HCT116 (cell line): ENCODE measurements at places on chromosomes 4 and X. TPM values are rescaled to one million over a fixed set of nuclear protein-coding genes. Genes with fewer than 3 reads are reported as not detected.

The SRPX2 gene
- total RNA-seq, result 2.4 TPM

The CLDN22 gene
- total RNA-seq, result not detected

The ARR3 gene
- total RNA-seq, result not detected

DNA sequence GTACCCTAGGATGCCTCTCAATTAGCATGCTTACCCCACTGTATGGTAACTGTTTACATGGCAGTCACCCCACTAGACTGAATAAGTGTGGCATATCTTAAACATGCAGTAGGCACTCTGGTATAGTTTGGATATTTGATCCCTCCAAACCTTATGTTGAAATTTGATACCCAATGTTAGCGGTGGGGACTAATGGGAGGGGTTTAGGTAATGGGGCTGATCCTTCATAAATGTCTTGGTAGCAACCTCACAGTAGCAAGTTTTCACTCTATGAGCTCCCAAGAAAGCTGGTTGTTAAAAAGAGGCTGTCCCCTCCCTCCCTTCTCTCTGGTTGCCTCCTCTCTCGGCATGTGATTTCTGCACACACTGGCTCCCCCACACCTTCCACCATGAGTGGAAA lies 10.1 kb downstream of the TMEM150C start:
- DNase-seq, result no peak

- no peak for DNase-seq
Observed at GRCh38 chrX:41982953-41983352, 59.6 kb upstream of the CASK start.

The PCSK1N gene
- 0.22 TPM for total RNA-seq

DNA sequence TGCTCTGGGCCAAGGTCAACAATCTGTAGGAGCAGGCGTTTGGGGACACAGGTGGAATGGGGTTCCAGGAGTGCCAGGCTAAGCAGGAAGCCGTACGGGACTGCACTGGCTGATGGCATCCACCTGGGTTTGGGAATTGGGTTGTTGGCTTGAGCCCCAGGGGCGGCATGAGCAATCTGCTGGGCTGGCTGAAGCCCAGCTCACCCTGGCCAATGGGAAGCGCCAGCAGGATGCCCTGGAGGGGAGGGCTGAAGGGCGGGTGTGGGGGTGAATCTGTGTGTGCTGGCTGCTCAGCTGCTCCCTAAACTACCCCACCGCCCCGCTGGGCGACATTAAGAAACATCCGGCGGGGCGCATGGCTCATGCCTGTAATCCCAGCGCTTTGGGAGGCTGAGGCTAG lies 8.9 kb upstream of the RGS12 start:
- DNase-seq, result no peak

DNA sequence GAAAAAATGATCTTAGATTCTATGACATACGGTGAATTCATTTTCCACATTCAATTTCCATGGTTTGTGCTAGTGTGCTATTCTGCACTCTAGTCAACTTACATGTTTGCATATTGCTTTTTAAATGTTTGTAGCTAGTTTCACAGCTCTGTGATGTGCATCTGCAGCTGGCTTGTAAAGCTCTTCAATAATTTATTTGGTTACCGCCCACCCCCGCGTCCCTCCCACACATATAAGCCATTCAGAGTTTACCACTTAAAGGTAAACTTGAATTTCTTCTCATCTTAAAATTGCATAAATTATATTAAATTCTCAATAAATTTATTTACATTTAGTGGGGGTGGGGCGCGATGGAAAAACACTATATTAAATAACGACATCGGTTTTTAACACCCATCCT lies 291 bp upstream of the NBDY start:
- DNase-seq, result no peak

DNA sequence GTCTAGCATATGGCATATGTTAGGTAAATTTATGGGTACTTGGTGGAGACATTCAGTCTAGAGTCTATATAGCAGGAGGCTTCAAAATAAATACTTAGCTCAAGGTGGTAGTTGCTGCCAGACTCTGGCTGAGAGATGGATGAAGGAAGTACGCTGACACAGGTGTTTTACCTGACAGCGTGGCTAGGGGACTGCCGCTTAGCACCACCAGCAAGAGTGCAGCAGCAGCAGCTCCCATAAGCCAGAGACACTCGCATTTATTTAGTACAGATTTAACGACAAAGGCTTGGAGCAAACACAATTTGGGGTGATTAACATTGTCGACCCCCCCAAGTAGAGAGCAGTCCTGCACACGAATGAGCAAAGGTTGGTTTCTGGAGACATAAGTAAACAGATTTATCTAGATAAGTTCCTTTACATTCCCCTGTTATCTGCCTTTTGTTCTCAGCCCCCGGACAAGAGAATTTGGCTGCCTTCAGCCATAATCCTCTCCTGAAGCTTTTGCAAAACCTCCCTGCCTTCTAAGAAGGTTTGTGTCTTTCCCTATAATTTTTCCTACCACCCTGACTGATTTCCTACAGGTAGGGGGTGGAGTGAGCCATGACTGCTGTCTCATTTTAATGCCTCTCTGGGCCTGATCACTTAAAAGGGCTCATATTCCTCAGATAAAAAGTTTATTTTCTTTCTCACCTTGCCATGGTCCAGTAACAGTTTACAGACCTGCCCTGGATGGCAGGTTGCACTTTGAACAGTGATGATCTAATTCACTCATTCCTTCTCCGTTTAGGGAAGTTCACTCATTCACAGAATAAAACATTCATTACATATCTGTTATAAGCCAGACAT lies 64.6 kb downstream of the RHOH start:
- no peak for DNase-seq

GRCh38 chrX:10045327-10046000 lies 78.3 kb downstream of the CLDN34 start:
- DNase-seq, result no peak

DNA sequence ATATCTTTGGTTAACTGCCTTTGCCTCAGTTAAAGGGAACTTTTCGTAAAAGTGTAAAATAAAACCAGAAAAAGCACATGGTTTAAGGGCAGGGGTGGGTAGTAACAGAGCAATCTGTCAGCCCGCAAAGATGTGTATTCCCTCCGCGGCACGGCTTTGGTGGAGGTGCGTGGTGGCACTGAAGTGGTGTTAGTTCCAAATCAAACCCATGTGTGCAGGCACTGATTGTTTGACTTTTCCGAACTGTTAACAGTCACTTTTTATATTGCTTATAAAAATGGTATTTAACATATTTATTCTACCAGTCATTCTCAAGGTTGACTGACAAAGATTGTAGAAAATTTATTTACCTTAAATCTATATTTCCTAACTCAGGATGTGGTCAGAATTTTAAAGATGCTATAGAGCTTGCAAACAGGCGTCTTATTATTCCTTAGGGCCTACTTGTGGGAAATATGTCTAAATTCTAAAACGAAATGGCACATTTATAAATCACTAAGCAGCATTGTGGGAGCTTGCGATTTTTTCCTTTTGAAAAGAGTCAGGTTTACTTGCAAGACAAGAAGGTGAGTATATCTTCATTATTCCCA lies 272.7 kb upstream of the PCDH18 start:
- no peak for DNase-seq

GRCh38 chr4:78552389-78553042 lies 946 bp downstream of the ANXA3 start:
- peak; percentile 88 for DNase-seq

- peak; percentile 65 for DNase-seq
Observed at GRCh38 chr4:141375855-141376254, 155.2 kb downstream of the ZNF330 start.

The PPP2R2C gene
- 32.9 TPM for total RNA-seq

- DNase-seq, result no peak
Observed at GRCh38 chr4:152279234-152279566, 256.7 kb downstream of the FBXW7 start.

DNA sequence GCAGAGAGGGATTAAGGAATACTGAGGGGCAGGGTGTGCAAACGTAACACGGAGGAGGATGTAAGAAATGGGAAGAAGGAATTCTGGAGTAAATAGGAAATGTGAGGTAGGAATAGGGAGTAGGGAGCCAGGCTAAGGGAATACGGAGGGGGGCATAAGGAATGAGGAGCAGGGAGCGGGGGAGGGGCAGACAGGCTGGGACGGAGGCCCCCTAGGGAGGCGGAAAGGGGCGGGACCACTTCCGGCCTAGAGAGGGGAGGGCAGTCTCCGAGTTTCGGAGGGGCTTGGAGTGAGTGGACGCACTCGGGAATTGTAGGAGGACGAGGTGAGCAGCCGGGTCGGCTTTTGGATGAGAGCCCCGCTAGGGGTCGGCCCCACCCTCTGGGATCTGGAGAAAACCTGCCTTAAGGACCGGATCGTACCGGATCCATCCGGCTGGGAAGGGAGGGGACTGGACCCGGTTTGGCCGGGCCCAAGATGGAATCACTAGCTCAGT lies 612 bp downstream of the MAGED2 start:
- DNase-seq, result peak; percentile 6

DNA sequence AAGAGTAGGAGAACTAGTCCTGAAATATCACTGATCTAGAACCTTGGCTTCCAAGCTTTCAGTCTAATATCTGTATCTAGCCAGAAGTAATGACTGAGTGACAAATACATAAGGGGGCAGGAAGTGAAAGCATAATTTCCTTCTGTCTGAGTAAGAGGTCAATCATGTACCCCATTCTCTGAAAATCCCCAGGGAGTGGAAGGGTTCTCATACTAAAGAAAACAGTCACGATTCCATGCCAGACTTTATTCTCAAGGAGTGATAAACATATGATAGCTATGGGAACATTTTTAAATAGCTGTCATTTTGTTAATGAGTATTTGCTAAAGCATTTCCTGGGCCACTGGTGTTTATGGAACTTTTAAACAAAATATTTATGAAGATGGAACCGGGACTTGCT lies 308.5 kb downstream of the ARHGAP24 start:
- DNase-seq, result no peak

DNA sequence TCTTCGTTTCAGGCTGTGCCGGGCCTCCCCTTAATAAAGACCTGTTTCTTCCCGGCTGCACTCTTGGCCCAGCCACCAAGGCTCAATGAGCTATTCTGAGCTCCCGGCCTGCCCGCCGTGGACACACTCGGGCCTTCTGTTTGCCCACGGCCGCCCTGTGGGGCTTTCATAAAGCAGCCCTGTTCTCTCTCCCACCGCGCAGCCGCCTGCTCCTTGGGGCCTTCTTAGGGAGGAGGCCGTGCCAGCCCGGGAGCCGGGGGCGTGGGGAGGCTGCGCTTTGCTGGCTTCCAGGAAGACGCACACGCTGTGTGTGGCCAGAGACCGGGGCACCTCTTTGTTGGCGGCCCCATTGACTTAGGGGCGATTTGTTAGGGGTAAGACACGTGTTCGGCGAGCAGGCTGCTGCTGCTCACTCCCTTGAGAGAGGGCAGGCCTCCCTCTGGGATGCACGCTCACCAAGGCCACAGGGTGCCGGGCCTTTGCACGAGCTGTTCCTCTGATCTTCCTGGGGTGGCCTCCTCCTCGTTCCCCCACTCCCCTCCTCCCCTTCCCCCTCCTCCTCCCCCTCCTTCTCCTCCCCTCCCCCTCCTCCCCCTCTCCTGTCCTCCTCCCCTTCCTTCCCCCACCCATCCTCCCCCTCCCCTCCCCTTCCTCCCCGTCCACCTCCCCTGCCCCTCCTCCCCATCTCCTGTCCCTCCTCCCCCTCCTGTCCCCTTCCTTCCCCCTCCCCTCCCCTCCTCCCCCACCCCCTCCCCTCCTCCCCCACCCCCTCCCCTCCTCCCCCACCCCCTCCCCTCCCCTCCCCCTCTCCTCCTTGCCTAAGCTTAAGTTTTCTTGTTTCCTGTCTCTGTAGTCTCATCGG lies 11.3 kb downstream of the BLOC1S4 start:
- DNase-seq, result no peak

DNA sequence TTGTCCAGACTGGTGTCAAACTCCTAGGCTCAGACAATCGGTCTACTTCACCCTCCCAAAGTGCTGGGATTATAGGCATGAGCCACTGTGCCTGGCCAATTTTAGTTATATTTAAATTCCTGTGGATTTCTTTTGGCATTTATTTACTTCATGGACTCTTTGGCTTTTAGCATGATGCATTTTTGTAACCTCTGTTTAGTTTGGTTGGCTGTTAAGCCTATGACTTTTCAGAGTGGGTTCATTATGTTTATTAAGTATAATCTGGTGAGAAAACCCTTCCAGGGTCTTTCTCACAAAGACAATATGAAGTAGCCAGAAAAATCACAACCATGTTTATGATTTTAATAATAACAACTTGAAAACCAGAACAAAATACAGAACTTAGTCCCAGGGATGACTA lies 49.4 kb downstream of the USP38 start:
- no peak for DNase-seq
